ENCODE measurements at places on chromosomes 11 and 22. TPM values are rescaled to one million over a fixed set of nuclear protein-coding genes. Genes with fewer than 3 reads are reported as not detected.

Gene ANGPTL5
- not detected for total RNA-seq

Gene PRG3
- not detected for total RNA-seq

Gene MPZL3
- total RNA-seq = 12.1 TPM

Gene PHOX2A
- total RNA-seq = not detected

Gene SERPIND1
- not detected for total RNA-seq

Gene POLR2F
- total RNA-seq = 134 TPM

Gene FAM227A
- 0.16 TPM for total RNA-seq

Gene SLC5A4
- not detected for total RNA-seq

Data from hair follicular keratinocyte (primary cell).